ENCODE measurements at places on chromosomes 4 and X. TPM values are rescaled to one million over a fixed set of nuclear protein-coding genes. Genes with fewer than 3 reads are reported as not detected.

DNA sequence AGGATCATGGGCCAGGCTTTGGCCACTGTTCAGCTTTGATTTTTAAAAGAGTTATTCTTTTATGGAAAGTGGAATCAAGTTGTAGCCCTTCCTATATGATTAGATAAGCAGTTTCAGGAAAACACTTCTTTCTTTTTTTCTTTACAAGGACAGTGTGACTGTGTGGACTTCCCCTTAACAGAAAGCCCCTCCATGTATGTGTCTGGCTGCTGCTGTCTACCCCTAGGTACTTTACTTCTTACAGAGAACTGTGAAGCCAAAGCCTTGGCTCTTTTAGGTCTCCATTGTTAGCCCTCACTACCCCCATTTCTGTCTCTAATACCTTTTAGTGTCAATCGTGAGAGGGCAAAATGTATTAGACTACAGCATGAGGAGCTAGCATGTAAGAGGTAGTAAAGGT is 19.1 kb downstream of the VSIG1 start:
- no peak for DNase-seq

Gene RBM46
- 0.02 TPM for polyA plus RNA-seq

GRCh38 chr4:54678826-54679225 is 21.1 kb downstream of the KIT start:
- no peak for DNase-seq

GRCh38 chr4:88439161-88439760 is 17.7 kb upstream of the HERC5 start:
- DNase-seq: no peak

DNA sequence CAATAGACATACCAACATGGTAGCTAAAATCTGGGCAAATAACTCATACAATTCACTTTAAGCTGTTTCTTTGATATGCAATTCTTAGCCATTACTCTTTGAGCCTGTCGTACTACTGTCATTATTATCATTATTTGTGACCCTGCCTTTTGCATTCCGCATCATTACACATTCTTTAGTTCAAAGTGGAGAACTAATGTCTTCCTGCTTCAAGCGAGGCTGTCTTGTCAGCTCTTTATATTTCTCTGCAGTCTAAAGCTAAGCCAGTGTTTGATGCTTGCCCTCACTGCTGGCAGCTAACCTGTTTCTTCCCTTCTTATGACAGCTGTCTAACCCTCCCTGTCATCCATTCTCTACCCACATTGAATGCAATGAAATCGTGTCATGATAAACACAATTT is 186.8 kb downstream of the FAT4 start:
- no peak for DNase-seq

DNA sequence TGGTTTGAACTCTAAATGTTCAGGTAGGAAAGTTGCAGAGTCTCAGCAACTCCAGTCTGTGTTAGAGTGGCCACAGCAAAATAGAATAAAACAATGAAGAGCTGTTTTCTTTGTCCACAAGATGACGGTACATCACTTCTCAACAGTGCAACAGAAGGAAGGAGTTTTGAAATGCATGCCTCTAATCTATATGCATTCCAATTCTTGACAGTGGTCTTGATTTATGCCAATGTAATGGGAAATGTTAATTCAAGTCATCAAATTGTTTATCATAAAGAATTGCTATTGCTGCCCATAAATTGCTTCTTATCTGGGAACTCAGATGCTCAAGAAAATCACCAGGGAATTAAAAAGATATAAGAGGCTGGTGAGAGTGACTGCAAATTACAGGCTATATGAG is 195.5 kb upstream of the PRPS2 start:
- no peak for DNase-seq

Data from keratinocyte (primary cell).